ENCODE measurements at places on chromosomes 16 and 17.

GRCh38 chr16:50801036-50801435 is 59.1 kb downstream of the CYLD start:
- DNase-seq: no peak

DNA sequence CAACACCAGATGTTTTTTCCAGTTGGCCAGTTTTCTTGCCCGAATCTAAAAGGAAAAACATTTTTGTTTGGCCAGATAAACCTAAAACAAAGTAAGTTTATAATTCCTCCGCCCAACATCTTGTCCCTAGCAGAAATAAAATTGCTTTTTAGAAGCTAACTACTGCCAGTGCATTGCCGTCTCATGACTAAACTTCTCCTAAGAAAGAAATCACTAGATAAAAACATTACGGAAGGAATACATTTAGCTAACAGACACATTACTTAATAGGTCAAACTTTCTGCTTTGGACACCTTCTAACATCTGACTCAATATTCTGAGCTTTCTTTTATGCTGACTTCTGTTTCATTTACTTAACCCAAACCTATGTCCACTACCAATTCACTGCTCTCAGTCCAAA is 36.2 kb downstream of the FBXL20 start:
- no peak for DNase-seq

DNA sequence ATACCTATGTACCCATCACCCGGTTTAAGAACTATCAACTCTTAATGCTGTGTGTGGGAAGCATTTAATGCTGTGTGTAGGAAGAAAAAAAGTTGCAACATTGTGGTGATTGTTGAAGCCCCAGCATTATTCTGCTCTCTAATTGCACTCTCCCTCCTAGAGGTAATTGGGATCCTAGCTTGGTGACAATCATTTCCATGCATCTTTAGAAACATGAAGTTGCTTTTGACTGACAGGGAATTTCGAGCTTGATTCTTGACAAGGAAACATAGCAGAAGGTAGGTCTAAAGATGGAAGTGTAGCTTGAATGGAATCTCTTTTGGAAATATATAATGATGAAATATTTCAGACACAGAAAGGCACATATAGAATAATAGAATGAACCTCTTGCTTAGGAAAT is 27.3 kb downstream of the HEXIM2 start:
- DNase-seq: no peak

DNA sequence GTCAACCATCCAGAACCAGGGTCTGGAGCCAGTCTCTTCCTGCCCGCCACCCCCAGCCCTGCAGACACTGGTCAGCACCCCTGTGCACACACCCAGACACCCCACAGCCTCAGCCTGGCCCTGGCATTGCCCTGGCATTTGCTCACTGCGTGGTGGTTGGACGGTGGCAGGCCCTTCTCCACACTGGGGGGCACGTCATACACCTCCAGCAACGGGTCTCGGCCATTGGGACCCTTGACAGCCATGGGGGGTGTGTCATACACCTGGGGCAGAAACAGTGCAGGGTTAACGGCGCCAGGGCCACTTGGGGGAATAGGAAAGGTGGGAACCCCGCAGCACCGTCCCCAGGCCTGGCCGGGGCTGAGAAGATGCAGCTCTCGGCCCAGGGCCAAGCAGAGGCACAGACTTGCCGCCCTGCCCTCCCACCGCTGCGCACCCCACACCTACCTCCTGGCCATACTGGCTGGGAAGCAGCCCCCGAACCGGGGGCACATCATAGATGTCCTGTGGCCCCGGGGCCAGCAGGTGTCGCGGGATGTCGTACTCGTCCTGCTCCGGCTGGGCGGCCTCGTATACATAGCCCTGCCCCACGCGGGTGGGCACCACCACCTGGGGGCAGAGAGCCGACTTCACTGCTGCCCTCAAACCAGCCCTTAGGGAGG is 14.6 kb downstream of the BCAR1 start:
- no peak for DNase-seq

DNA sequence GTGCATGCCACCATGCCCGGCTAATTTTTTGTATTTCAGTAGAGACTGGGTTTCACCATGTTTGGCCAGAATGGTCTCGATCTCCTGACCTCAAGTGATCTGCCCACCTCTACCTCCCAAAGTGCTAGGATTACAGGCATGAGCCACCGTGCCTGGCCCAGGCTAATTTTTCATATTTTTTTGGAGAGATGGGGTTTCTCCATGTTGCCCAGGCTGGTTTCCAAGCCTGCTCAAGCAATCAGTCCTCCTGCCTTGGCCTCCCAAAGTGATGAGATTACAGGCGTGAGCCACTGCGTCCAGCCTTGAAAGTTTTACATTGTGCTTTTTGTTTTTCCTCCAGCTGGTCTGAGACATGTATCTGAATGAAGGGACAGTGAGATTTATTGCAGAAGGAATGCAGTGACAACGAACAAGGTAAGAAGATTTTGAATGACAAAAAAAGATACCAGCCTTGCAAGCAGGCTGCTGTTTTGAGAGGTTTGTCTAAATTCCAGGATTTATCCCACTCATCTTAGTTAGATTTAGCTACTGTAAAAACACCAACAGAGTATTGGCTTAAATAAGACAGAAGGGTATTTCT is 3.4 kb upstream of the ENGASE start:
- no peak for DNase-seq

DNA sequence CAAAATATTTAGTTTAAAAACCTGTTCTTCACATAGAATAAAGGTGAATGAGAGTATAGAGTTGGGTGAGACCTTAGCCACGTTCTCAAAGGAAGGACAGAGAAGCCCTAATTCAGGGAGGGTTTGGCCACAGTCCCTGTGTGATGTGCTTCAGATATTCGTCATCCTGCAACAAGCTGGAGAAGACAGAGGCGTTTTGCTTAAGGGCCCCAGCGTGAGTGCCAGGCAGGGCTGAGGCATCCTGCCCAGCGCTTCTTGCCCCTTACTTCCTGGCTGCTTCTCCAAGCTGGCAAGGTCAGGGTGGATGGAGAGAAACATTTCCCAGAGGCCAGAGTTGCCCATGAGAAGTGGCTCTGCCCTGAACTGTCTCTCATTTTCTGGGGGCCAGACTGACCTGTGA is 46.9 kb downstream of the AXIN2 start:
- no peak for DNase-seq

- no peak for DNase-seq
Observed at GRCh38 chr17:13940858-13941665, 128.2 kb upstream of the COX10 start.
